ENCODE measurements at places on chromosomes 11 and 22.

- DNase-seq = no peak
These were observed 45.3 kb upstream of the CD82 start for GRCh38 chr11:44519989-44520737.

DNA sequence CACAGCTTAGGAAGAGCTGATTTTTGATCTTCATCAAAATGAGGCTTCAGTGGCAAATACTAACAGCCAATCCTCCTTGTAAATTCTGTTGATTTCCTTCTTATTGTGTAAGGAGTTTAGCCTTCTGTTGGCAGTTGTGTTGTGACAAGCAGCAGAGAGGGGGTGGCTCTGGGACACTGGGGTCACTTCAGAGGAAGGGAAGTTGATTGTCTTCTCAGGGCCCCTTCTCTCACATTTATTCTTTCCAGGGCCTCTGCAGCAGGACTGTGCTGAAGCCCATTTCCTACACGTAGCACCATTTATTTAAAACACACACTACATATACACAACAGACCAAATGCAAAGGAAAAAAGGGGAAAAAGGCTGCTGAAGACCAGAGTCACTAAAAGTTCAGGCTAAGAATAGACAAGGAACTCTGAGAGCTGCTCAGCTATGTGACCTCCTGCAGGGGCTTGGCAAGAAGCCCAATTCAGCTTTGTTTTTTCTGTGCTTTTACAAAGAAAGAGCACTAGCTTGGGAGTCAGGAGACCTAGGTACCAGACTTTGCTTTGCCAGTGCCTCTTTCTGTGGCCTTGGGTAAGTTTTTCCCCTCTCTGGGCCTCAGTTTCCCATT lies 28.3 kb upstream of the UPB1 start:
- no peak for DNase-seq

GRCh38 chr11:112880495-112880894 lies 80.7 kb upstream of the NCAM1 start:
- DNase-seq = no peak

DNA sequence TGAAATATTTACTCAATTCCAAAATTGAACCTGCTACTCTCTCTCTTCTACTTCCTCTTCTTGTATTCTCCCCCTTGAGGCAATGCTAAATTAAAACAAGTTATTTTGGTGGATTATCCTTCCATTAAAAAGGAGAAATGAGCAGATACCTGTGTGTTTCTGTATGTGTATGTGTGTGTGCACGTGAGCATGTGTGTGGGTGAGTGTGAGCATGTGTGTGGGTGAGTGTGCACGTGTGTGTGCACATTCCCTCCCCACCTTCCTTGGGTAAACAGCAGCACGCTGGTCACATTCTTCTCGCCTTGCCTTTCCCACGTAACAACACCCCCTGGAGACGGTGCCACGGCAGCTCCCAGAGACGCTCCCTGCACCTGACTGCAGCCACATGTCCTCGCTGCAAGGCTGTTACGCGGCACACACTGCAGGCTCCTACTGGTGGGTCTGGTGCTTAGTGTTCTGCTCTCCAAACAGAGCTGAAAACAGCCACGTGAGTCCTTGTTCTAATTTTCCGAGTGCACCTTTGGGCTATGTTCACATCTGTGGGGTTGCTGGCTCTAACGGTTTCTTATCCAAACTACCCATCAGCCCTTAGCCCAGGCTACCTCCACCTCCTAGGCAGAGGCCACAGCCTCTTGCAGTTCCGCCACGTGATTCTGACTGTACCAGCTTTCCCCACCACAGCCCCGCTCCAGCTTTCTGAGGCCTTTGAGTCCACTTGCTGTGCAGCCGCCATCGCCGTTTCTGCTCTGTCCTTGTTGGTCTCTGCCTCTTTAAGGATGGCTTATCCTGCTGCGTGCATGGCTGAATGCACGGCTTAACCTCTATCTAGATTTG lies 123.4 kb downstream of the CTTN start:
- DNase-seq = peak; percentile 75

GRCh38 chr11:69982690-69983570 lies 95.2 kb upstream of the ANO1 start:
- DNase-seq = no peak

- DNase-seq = no peak
These were observed 3.8 kb upstream of the CAPN5 start for GRCh38 chr11:77062924-77063323.

- DNase-seq = peak; percentile 70
These were observed 941.8 kb downstream of the BRD1 start for GRCh38 chr22:48885919-48886305.

- DNase-seq = no peak
These were observed 6.3 kb upstream of the C11orf91 start for GRCh38 chr11:33706966-33707365.

DNA sequence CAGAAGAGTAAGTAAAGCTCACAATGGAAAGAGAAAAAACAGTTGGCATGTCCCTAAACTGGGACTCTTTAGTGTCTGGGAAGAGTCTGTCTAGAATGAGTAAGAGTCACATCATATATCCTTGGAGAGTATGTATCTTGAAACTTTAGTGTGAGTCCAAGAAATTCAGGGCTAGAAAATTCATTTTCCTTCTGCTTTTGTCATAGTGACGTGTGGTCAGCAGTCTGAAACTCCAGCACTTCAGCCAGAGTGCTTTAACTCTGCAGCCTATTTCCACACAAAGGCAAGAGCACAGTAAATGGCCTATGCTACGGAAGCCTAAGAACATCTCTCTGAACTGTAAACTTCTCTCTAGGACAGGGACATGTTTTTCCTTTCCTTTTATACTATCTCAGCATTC lies 174.1 kb downstream of the FAM181B start:
- DNase-seq = no peak

DNA sequence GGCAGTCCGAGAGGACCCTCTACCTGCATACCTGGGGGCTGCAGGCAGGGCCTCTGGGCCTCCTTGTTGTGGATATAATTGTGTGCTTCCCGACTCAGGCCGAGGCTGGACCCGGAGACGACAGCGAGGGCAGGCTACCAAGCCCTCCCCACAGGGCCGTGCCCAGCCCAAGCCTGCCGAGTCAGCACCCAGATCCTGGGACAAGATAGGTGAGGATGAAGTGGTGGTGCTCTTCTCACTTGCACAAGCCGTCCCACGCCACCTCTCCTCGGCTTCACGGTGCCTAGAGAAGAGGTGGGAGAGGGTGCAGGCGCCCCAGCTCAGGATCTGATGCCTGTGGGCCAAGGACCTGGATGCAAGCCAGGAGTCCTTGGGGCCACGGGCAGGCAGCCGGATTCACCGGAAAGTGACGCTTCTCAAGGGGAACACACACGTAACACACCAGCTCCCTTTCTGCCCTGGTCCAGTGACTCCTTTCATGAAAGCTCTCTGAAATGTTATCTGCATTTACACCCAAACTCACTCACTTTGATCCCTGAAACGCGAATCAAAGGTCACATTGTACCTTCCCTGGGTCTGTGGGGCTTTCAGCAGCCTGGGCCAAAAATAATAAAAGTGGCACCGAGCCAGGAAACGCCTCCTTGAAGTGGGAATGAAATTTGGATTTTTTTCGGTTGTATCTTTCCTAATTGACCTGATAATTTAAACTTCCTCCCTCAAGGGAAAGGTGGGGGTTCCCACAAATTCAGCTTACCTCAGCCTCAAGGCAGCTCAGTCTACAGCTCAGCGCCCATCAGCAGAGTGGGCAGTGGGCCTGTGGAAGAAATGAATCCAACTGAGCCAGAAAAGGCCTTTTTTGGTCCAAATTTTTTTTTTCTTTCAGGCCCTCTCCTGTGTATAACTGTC lies 1.1 kb upstream of the GNB1L start:
- peak; percentile 92 for DNase-seq

GRCh38 chr11:38598418-38598817 lies 2000.4 kb upstream of the RAG2 start:
- no peak for DNase-seq

DNA sequence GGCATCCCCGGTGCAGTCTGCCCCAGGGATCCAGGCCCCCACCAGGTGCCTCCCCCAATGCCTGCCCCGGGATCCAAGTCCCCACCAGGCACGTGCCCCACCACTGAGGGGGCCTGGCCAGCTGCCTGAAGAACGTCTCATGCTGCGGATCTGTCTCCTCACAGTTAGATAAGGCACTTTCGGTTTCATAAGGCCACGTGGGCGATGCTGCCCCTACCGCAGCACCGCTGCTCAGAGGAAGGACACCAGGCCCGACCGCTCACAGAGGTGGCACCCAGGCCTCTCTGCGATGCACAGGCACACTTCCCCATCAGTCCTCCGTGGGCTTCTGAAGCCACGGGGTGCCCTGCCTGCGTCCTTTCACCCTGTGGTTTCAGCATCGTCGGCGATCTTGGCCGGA lies 68.1 kb upstream of the BID start:
- DNase-seq = no peak

DNA sequence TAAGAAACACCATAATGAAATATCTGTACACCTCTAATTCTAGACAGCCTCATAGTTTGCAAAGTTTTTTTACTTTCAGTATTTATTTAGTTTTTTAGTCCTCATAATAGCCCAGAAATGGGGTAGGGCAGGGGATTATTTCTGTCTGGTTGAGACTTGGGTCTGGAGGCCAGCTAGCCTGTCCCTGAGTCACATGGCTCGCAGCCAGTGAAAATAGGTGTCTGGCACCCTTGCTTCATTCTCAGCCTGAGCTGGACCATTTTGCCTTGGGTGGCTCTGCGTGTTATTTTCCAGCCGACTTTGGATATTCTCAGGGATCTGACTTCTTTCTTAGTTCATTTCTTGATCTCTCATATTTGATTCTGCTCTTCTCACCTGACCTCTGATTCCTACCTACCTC lies 123.9 kb upstream of the NARS2 start:
- peak; percentile 90 for DNase-seq

- DNase-seq = no peak
These were observed 6.4 kb upstream of the KRTAP5-10 start for GRCh38 chr11:71558996-71559395.

GRCh38 chr11:72144807-72145565 lies 9.5 kb downstream of the FOLR3 start:
- no peak for DNase-seq

- DNase-seq = no peak
These were observed 110.2 kb upstream of the NAV2 start for GRCh38 chr11:19602406-19602805.

DNA sequence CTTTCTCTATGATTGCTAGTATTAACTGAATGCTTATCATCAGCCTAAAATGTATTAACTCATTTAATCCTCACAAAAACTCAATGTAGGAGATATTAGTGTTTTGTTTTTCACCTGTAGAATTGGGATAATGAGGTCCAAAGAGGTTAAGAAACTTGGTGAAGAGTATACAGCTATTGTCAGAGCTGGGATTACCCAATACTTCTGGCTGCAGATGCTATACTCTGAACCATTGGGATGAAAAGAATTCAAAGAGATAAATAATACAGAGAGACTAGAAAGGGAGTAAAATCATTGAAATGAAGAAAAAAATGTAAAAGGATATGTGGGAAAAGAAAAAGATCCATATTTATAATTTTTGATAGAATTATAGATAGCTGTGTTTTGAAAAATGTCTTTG lies 137.1 kb downstream of the TRPC6 start:
- DNase-seq = no peak

DNA sequence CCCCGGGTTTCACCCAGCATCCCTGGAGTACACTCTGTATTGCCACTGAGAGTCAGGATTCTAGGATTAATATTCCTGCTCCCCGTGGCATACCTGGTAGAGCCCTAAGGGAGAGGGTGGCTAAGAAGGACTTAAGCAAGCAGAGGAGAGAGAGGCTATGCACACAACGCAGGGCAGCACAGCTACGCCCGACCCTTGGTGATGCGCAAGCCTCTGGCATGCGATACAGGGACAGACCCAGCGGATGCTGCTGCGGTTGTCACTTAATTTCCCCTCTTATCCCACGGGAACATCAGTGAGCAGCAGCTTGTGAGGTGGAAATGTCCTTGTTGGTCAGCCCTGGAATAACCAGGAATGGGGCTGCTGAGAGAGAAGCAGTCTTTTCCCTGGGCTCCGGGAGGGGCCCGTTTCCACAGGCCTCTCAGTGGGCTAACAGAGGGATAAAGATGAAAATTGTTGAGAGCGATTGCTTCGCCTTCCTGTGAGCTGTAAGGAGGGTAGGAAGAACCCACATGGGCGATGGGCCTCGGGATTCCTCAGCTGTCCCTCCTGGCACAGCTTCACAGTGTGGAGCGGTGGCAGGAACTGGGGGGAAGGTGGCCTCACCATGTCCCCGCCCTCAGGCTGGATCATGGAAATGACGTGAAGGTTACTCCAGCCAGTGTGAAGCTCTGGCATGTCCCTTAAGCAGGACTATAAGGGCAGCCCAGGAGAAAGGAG lies 48.4 kb upstream of the RAB1B start:
- DNase-seq = peak; percentile 75

DNA sequence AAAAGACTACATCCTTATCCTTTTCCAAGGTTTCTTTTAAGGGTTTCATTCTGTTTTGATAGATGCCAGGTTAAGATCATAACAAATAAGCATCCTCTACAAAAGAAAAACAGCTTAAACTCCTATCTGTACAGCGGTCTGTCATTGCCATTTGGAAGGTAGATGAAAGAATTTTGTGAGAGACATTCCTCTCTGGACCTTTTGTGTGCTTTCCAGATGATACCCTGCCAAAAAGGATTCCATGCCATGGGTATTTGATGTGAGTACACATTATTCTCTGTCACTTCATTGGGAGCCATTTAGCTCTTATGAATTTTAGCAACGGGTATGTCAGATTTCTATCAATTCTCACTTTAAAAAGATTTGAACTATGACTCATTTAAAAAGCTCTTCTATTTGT lies 153.7 kb downstream of the GRIA4 start:
- DNase-seq = no peak

GRCh38 chr22:30694640-30695350 lies at the start of gene OSBP2:
OSBP2 (plus strand) TSS chr22:30694874; CDS start chr22:30694910, 36 bp downstream.
- peak; percentile 81 for DNase-seq

- DNase-seq = no peak
These were observed 1.4 kb upstream of the TPP1 start for GRCh38 chr11:6620636-6621035.

DNA sequence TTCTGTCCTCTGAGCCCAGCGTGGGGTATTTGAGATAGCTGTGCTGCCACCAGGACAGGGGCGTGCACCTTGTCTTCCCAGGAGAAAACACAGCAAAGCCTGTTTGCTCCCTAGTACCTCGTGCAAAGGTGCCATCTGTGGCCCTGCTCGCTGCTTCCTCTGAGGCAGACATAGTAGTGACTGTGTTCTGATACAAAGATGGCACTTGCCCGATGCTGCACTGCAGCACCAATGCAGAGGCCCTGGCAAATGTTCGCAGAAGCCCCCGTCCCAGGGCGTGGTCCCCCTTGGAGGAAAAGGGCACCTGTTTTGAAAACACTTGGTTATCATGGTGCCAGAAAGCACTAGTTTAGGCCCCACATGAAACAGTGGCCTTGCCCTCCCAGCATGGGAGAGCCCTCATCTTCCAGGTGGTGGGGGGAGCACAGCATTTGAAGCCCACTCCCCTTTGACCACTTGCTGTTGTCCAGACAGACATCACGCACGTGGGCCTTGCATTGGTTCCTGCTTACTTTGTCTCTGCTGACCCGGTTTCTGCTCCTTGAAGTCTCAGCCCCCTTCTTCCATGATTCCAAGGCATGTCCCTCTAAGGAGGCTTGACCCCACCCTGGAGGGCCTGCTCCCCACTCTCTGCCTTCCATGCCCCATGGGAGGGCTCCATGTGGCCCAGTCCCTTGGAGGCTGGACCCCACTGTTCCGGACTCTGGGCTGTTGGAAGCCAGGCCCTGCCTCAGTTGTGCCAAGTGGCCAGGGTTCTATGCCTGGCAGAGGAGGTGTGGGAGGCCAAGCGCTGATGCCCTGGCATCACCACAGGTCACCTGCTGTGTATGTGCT lies 109.4 kb downstream of the KCNQ1OT1 start:
- DNase-seq = peak; percentile 70
